HepG2 (cell line): ENCODE measurements at places on chromosomes 5 and 9. TPM values are rescaled to one million over a fixed set of nuclear protein-coding genes. Genes with fewer than 3 reads are reported as not detected.

- DNase-seq, result no peak
Observed at GRCh38 chr5:151600069-151600665, 9.0 kb upstream of the FAT2 start.

DNA sequence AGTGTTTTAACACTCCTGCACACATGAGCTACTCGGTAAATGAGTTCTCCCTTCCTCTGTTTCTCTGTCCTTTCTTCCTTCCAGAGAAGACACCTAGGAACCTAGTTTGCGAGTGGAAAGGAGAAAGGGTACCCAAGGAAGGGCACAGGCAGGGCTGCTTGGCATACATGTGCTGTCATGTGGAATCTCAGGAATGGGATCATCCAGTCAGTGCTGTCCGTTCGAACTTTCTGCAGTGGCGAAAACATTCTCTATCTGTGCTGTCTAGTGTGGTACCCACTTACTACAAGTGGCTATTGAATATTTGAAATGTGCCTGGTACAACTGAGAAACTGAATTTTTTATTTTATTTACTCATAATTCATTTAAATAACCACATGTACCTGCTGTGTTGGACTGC lies 28.0 kb downstream of the NLN start:
- no peak for DNase-seq

DNA sequence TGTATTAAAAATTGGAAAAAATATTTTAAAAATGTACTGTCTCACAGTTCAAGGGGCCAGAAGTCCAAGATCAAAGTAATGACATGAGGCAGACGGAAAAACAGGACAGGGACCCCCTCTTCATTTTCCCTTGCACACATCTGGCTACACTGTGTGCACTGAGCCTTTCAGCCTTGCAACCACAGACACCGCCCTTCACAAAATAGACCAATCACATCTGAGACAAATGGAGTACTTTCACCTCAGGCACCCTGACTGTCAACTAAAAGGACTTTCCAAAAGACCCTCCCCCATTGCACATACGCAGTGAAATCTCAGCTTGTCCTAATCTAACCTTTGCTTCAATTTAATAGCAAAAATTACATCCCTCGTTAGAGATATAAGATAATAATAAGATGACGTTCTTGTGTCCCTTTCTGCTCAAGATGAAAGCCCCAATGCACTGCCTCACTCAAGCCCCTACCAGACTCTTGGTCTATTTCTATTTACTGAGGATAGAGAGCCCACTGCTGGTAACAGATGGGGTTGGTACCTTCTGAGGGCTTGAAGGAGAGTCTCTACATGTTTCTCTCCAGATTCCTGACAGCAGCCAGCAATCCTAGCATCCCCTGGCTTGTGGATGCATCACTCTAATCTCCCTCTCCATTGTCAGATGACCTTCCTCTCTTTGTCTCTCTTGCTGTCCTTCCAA lies 514.8 kb upstream of the ADAMTS16 start:
- DNase-seq, result no peak

DNA sequence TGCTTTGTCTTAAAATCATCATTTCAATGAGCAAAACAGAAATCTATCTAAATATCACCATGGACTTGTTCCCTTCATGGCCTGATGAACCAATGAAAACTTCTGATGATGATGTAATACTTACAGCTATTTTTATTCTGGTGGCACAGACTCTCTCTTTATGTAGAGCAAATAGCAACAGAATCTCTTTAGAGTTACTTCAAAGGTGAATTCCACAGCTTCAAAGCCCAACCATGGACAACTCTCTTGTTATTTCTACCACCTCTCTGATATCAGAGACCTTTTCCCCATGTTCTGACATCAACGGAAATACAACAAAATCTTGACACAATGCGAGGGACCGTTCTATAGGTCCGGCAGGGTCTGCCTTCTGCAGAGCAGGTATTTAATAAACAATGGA lies 70.1 kb downstream of the RETREG1 start:
- DNase-seq, result peak; percentile 32

- no peak for DNase-seq
Observed at GRCh38 chr5:107670932-107671741, at the start of gene EFNA5. TSS of gene EFNA5 (minus strand) at chr5:107670937.

The ENHO gene
- total RNA-seq, result 0.51 and 0.60 TPM in 2 replicates

The C5orf58 gene
- not detected in 2 replicates for total RNA-seq
